CD4-positive, alpha-beta memory T cell (primary cell): ENCODE measurements at places on chromosomes 1 and 21. TPM values are rescaled to one million over a fixed set of nuclear protein-coding genes. Genes with fewer than 3 reads are reported as not detected.

DNA sequence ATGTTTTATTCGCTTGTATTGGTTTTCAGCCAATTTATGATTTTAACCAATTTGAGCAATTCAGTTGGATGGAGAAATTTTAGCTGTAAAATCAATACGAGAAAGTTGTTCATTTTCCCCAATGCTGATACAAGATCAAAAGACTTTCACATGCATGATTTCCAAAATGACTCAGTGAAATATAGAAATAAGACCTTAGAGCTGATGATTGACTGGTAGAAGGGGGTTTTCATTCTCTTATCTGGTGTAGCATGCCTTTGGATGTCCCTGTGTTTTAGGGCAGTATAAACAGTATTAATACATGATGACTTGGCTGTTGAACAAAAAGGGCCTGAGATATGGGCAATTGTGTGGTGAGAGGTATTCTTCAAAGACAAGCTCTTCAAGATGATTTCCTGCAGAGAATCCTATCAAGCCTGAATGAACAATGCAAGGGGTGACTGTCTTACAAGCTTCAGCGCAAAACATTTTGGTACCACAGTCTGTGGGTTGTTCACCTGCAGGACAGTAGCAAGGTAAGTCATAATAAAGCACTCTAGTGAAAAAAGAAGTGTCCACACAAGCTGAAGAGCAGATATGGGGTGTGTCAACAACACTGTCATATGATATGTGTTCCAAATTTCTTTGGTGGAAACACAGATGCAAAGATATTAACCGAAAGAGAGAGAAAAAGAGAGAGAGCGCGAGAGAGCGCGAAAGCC, 156.2 kb downstream of the TNFSF18 start:
- DNase-seq: peak; percentile 4

GRCh38 chr1:241532162-241532531, at the start of gene KMO:
Gene KMO (plus strand): TSS chr1:241532378. CDS start chr1:241532445, 67 bp downstream.
- DNase-seq: no peak

GRCh38 chr1:90936731-90937130, 85.1 kb downstream of the ZNF644 start:
- DNase-seq: no peak

GRCh38 chr21:36962098-36962780, 4.2 kb downstream of the HLCS start:
- DNase-seq: no peak

- DNase-seq: no peak
Measured at GRCh38 chr1:55245781-55246180, 30.6 kb upstream of the USP24 start.

GRCh38 chr21:14452727-14453241, 69.8 kb upstream of the HSPA13 start:
- no peak for DNase-seq

DNA sequence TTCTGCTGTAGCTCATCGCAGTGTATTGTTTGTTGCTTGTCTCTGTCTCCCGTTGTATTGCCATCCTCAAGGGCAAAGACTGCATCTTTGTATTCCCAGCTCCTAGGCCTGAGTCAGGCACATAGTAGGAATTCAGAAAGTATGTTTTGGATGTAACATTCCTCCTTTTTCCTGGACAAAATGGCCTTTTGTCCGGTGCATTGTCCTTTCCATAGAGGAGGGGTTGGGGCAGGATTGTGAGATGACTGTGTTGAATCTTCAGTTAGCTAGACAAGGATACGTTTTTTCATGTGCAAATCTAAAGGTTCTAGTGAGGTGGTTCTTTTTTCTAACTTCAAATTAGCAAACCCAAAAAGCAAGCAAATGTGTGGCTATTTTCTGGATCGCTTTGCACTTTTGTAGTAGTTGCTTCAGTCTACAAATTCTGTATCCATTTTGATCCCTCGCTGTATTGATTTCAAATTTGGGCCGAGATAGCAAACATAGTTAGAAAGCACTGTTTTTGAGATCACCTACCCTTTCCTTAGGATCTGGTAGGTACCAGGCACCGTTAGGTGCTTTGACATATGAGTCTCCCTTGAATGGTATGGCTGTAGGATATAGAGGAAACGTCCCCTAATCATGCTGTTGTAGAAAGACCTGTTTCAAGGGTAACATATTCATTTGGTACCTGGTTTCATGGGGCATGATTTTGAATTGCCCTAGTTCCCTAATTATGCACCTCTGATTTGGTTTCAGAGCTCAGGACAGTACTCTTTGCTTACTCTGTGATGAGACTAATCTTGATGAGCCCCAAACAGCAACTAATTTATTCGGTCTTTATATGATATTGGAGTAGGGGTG, 1.2 kb downstream of the PPP1R8 start:
- DNase-seq: no peak

GRCh38 chr1:218066332-218066731, 218.8 kb upstream of the RRP15 start:
- DNase-seq: no peak

DNA sequence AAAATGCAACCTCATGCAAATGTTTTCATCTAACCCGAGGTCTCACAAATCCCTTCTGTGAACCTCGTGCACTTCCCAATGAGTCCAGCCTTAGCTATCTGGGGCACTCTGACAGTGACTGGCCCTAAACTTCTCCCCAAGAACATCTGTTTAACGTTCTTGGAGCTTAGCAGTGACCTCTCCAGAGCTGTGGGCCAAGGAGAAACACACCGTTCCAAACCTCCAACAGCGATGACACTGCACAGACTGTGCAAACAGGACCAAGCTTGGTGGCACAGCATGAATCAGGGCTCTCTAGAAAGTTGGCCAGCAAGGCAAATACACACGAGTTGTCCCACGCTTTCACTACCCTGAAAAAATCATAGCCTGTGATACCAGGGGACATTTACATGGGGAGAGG, 15.8 kb downstream of the BEND5 start:
- DNase-seq: no peak

DNA sequence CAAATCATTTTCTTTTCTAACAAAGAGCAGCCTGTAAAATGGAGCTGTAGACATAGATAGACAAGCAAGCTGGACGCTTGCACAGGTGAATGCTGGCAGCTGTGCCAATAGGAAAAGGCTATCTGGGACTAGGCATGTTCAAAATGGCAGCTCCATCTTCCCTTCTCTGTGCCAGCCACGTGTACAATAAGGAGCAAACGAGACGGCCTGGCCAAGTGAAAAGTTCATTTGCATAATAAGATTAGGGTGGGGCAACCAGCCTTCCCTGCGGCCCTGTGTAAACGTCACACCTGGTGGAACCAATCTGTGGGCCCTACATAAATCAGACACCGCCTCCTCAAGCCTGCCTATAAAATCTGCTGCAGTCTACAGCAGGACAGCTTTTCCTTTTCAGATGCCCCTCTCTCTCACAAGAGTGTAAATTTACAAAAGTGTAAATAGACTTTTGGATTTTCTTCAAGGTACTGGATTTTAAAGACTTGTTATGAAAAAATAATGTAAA, 16.6 kb upstream of the EDEM3 start:
- no peak for DNase-seq

DNA sequence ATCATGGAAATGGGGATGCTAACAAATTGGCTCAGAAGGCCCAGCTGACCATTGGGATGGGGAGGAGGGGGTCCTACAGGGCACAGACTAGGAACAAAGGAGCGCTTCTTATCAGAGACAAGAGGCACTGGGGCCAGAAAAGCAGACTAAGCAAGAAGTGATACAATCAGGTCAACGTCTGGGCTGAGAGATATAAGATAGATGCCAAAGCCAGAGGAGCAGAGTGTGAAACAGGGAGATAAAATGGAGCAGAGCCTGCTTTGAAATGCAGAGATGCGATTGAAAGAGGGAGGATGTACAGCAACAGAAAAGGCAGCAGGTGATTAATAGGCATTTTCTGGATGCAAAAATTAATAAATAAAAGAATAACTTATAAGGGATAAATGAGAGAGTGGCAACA, 127.5 kb upstream of the SAMSN1 start:
- DNase-seq: no peak

DNA sequence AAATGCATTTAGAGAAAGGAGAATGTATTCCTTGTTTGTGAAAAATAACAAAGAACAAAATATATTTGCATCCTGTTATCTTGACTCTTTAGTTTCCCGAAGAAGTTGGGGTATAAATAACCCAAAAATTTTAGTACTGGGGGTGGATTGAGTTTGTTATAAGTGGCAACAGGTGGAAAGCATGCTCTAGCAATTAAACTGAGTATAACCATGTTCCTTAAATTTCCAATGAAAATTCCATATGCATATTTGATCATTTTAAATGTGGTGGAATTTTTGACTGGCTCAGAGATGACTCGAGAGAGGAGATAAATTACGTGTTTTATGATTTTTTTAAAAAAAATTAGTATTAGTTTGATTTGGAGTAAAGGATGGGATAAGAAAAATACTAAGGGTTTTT, 348.9 kb downstream of the TGFB2 start:
- DNase-seq: no peak

DNA sequence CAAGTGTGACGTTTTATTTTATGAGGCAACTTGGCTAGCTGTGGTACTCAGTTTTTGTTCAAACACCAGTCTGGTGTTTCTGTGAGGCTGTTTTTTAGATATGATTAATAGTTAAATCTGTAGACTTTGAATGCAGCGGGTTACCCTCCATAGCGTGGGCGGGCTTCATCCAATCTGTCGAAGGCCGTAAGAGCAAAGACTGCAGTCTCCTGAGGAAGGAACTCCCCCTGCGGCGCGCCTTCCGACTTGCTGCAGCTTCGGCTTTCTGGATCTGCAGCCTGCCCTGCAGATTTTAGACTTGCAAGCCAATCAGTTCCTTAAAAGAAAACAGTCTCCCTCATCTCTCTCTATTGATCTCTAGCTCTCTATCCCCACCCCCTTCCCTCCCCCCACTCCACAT, 4.2 kb upstream of the ZNF496 start:
- no peak for DNase-seq

- DNase-seq: no peak
Measured at GRCh38 chr21:38965241-38965640, 159.5 kb downstream of the ETS2 start.

DNA sequence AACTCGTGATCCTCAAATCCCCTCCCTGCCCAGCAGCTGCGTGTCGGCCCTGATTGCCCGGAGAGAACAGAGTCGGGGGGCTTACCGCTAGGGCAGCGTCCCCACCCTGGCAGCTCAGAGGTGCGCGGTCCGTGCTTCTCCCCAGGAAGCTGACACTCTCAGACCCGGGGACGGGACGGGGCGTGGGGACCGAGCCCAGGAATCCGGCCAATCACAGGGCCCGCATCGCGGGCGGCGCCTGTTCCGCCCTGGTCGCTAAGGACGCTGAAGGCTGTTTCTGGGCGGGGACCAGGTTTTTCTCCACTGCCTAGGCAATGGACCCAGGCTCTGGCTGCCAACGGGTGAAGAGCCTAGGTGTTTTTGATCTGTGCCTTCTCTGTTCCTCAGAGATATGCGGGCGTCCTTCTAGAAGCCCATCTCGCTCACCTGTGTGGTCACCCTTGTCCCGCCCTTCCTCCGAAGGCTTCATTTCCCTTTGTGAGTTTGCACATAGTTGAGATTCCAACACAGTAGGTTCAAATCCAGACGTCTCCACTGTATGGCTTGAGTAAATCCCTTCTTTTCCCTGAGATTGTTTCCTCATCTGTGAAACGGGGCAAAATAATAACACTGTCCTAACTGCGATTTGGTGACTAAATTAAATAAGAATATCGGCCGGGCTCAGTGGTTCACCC, at the start of gene C1orf87:
Gene C1orf87, minus strand, starts transcription at position 166 of the 674 bp plus-strand sequence. CDS start 1,127 bp downstream, outside the sequence.
- no peak for DNase-seq

TCHHL1 gene
- not detected for polyA plus RNA-seq

CRB1 gene
- 0.38 TPM for polyA plus RNA-seq
